ENCODE measurements at places on chromosomes 3 and 15.

- no peak for DNase-seq
Measured at GRCh38 chr3:182862159-182862860, 69.0 kb downstream of the ATP11B start.

DNA sequence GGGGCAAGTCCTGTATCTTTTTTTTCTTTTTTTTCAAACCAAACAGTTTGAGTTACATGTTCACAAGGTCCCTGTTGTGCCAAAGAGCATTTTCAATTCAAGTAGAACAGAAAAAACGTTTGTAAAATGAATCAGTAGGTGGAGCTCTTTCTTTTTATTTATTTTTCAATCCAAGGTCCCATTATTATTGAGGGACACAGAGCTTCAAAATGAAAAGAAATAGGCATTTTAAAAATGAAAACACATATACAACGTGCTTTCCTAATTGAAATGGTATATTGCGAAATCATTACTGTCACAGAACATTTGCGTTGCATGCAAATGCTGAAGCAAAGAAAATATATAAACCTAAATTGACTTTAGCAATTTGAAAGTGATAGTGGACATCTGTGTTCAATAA lies 711.0 kb downstream of the MECOM start:
- DNase-seq = peak; percentile 51

DNA sequence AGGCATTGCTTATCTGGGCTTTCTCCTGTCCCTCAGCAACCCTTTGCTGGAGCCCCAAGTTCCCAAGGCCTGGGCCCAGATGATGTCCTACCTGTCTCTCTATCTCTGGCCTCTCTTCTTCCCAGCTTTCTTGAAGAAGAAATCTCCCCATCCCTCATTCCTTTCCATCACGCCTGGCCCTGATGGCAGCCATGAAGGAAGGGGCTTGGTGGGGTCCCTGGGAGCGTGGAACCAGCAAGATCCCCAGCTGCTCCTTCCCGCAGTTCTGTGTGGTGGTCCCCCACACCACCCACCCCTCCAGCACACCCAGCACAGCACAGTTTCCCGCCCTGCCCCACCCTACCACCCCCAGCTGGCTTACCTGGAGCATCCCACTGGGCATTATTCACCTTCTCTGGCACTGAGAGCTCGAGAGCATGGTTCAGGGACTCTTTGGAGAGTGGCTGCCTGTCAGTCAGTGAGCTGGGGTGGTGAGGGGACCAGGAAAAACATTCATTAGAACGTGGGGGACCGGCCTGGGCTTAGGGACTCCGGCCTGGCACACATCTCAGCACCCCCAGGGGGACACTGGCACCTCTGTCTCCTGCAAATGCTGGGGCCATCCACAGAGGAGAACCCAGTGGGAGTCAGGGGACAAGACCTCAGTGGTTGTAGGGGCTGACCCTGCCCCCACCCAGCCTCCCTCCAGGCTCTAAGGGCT lies 26.6 kb downstream of the ACSBG1 start:
- DNase-seq = no peak

- no peak for DNase-seq
Measured at GRCh38 chr15:29921130-29921601, 98.9 kb upstream of the TJP1 start.

- DNase-seq = no peak
Measured at GRCh38 chr3:88114878-88115549, 34.7 kb upstream of the C3orf38 start.

DNA sequence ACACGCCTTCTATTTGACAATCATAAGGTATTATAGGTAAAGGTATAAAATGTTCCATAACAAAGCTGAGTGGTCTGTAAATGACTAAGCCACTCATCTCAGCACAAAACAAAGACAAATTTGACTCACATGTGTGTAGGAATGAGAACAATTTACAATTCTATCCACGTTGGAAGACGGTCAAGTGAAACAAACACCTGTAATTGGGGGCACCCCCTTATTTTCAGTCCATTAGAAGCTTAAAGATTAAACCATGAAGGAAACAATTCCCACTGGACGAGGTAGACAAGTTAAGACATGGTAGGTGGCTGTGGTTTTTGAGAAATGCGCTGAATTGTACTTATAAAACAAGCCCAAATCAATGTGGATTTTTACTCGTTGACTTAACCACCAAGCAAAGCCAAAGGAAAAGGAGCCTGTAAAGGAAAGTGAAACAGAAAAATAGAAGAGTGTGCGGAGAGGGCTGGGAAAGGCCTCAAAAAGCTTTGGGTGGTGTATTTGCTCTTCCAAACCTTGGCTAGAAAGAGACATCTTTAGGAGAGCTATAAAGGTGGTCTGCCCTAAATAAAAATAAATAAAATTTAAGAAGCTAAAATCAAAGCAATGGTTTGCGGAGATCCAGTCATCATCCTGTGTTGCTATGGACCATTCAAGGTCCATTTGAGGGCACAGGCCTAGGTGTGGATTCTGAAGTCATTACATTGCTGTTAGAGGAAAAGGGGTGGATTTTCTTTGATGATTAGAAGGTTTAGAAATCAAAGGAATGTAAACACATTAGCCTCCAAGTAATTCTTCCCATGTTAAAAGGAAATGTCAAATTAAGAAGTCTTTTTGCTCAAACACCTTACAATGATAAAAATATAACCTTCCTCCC lies 135.0 kb downstream of the TFG start:
- DNase-seq = no peak

DNA sequence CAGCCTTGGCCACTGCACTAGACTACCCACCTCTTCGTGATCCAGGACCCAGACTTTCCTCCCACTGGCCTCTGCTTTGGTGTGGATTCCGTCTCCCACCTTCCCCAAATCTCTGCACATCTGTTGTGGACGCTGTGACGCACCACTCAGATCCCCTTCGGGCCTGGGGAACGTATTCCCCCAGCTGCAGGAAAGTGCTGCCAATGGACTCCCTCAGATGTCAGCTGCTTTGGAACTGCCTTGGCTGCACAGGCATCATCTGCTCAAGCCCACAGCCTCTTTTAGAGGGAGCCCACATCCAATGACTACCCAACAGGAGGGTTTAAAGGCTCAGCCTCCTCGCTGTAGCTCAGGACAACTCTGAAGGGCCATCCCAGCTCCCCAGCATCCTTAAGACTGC lies 134.2 kb upstream of the RAD18 start:
- DNase-seq = no peak

DNA sequence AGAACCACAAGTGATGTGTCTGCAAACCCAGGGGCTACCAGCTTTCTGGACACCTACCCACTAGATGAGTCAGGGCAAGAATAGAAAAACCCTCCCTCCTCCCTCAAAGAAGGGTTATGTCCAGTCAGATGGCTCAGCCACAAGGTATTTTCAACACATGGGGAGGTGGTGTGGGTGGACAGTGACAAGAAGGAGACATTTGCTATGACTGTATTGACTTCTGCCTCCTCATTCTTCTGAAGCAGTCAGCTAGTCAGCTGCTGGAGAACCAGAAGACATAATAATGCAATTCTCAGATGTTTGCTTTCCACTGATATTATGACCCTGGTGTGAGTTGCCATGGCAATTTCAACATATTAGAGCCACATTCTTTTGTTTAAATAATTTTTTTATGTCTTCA lies 66.7 kb upstream of the GOLGA8B start:
- peak; percentile 66 for DNase-seq

- peak; percentile 50 for DNase-seq
Measured at GRCh38 chr3:65342084-65342683, 654.4 kb upstream of the ADAMTS9 start.

DNA sequence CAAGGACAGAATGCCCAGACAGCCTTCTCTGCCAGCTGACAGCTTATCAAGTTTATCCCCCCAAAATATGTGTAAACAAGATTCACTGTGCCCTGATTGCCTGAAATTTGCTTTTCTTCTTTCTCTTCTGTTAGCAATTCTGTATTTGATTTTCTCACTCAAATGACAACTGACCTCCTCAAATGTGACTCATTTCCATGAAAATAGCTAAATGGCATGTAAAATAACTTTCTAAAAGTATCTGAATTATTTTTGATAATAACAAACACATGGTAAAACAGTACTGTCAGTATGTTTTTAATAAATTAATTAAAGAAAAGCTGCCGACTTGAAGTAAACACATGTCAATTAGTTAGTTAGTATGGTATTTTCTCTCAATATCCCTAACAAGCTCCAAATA lies 202.3 kb upstream of the STAC start:
- no peak for DNase-seq

DNA sequence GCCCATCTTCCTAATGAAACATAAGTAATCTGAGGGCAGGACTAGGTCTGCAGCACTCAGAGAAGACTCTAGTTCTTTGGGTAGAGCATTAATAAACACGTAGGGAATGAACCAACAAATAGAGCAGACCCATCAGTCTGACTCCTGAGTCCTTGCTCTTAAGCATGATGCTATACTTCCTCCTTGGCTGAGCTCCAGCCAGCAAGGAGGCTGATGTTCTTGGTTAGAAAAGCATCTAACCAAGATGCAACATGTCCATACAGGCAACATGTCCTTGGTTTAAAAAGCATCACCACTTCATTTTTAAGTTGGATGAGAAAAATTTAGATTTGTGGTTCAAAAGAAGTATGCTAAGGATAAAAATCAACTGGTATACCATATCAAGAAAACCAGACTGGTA lies 8.5 kb upstream of the MYH15 start:
- peak; percentile 18 for DNase-seq

DNA sequence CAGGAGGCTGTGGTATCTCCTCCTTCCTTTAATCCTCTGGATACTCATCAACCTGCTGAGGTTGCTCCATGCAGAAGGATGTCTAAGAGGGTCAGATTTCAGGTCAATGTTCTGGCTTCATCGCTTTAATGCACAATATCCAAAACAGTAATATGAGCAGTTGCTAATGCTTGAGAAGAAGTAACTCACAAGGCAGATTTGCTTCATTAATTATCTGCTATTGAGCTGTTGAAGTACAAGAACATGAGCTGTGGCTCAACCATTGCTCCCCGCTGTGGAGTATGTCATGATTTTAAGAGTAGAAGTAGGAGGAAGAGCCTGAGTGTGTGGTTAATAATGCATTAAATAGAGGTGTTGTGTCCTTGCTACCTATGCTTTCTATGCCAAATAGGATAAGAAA lies 1412.9 kb upstream of the ALCAM start:
- no peak for DNase-seq

GRCh38 chr15:74383286-74383685 lies 15.8 kb upstream of the CYP11A1 start:
- DNase-seq = no peak

DNA sequence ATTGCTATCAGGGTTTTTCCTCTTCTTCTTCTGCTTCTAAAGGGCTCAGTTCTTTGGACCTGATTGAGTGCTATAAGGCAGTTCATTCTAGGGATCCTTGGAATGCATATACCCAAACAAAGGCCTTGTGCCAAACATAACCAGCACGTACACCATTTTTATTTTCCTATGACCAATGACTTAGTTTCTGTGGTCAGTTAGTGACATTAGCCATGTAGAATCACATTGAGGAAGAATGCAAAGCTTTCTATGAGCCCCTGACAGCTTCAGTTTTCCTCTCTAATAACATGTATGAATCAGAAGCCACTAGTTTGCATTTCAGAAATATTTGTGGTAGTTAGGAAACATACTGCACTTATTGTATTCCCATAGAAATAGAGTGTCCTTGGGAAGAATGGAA lies 240.0 kb downstream of the THRB start:
- peak; percentile 83 for DNase-seq

DNA sequence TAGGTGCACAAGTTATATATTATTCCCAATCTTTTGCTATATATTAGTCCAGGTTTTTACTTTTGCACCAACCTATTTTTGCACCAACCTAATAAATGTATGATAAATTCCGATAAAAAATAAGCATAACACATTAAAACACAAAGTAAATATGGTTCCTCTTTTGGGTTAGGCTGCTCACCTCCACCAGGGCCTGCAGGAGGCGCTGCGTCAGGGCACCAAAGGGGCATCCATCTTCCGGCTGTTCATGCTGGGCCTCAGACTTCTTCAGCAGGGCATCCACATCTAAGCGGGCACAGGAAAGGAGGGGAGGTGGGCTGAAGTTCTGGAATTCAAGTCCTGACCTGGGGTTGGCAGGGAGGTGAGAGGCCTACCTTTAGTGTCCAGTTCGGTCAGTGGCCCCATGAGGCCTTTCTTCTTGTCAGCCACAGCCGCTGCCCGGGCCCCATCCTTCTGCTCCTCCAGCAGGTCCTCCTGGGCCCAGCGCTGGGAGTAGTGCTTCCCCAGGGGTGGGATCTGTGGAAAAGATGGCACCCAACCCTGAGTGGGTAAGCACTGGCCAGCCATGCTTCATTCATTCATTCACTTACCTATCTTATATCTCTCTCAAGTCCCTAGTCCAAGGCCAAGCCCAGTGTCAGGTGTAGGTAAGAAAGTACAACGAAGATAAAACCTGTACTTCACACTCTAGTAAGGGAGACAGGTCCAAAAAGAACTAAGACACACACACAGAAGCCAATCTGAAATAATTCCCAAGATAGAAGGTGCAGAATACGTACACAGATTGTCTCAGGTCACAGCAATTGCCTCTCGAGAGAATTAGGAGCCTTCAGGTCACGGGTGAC lies 5.2 kb downstream of the TADA3 start:
- no peak for DNase-seq

DNA sequence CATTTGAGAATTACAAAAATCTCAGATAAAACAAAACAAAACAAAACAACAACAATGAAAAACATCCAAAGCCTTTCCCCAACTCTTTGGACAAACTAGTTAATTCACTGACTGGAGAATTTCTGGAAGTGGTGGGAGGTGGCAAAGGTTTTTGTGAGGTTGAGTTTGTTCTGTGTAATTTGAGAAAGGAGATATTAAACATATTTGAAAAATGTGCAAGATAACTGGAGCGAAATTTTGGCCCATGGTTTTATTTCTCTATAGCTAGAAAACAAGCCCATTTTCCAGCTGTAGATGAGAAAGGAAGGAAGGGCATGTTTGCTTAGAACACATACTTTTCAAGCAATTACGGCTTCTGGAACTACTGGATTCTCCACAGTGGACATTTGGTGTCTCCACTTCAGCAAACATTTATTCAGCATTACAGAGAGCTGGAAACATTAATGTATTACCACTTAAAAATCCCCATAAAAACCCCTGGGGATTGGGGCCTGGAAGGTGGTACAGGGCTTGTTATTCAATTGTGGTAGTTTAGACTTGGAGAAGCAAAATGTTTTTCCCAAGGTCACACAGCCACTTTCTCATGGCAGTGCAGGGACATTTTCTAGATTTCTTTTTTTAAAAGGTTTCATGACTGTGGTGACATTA lies 135.8 kb downstream of the THSD4 start:
- no peak for DNase-seq

- DNase-seq = no peak
Measured at GRCh38 chr3:76011121-76011520, 225.8 kb upstream of the ZNF717 start.

GRCh38 chr15:96344706-96345559 lies 14.4 kb downstream of the NR2F2 start:
- DNase-seq = no peak

Data from fibroblast of mammary gland (primary cell).